Type B pancreatic cell (in vitro differentiated cells): ENCODE measurements at places on chromosomes 16 and 17.

DNA sequence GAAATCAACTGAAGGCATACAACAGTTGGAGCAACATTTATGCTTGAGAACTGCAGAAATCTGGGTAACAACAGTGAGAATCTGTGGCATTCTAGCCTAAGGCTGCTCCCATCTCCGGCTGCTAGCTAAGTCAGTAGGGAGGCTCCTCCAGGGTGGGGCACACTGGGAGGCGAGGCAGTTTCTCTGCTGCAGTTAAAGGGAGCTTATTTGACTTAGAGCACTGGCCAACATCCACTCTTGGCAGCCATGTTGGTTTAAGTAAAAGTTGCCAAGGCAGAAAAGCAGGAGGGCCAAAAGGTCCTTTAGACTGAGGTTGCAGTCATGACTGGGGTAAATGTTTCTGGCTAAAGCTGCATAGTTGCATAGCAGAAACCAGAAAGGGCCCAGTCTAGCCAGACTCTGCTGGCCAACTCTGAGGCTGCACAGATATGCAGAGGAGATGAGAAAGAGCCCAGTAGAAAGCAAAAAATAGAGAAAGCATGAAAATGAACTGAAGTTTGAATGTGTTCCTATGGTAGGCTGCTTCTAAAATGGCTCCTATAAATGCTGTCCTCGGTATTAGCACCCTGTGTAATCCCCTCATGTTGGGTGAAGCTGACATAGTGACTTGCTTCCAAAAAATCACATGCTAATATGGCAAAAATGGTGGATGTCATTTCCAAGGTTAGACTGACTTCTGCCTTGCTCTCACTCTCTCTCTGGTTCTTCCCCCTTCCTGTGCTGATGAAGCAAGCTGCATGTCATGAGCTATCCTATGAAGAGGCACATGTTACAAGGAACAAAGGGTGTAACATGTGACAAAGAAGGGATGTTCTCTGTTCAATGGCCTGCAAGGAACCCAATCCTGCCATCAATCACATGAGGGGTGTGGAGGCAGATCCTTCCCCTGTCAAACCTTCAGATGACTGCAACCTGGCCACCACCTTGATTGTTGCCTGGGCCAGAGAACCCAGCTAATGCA, 3.7 kb upstream of the C16orf78 start:
- no peak for DNase-seq

DNA sequence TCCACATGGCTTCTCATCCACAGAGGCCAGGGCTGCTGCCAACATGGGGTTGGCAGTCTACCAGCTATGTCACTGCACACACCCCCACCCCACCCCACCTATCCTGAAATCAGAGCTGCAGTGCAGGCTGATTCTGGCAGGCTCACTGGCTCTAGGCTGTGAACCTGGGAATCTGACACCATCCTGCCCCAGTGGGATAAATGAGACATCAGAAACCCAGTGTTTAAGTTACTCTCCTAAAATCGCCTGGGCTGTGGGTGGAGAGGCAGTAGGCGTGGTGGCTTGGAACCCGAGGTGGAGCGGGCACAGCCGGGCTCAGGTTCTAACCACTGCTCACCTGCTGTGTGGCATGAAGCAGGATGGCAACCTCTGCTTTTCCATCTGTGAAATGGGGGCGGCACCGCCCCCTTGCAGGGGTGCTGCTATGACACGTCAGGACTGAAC, 5.6 kb downstream of the SLC38A8 start:
- DNase-seq = no peak

DNA sequence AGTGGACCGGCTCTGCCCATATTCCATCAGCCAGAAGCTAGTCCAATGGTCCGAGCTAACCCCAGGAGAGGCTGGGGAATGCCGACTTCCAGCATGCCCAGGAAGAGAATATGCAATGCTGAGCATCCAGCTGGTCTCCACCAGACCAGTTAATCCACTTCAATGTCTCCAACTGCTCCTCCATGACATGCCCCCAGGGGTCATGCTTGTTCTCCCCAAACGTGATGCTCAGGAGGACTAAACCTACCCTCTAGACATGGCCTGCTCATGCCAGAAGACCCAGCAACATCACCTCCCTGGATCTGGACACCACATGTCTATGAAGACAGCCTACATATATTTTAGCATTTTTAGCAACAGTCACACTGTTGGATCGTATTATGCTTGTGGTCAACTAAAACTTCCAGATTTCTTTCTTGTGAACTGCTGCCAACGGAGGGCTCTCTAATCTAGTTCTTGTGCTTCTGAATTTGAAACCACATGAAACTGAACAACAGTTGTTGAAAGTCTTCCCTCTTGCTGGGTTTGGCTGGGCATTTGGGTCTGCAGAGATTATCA, 245.1 kb downstream of the SOX9 start:
- no peak for DNase-seq

- DNase-seq = no peak
Measured at GRCh38 chr17:74964988-74965622, 7.5 kb downstream of the HID1 start.
